ENCODE measurements at places on chromosomes 13 and 19. TPM values are rescaled to one million over a fixed set of nuclear protein-coding genes. Genes with fewer than 3 reads are reported as not detected.

The GAS6 gene
- total RNA-seq, result 244 TPM

The MCEMP1 gene
- total RNA-seq, result 0.96 TPM

The PGLYRP2 gene
- total RNA-seq, result not detected

The LILRB2 gene
- not detected for total RNA-seq
